Ureter (tissue), 1 donor: ENCODE measurements at places on chromosomes 5 and 9. TPM values are rescaled to one million over a fixed set of nuclear protein-coding genes. Genes with fewer than 3 reads are reported as not detected.

Gene EQTN
- 0.44 TPM for total RNA-seq

Gene ARSI
- total RNA-seq = 0.65 TPM

Gene LPCAT1
- 48.0 TPM for total RNA-seq

Gene UGT3A1
- not detected for total RNA-seq

Gene TUSC1
- 13.3 TPM for total RNA-seq

Gene LYSMD3
- total RNA-seq = 15.1 TPM

Gene ALDH1A1
- total RNA-seq = 18.7 TPM

Gene PCDHA1
- total RNA-seq = not detected

Gene SRA1
- total RNA-seq = 37.8 TPM

Gene PCDHGA7
- 5.8 TPM for total RNA-seq

Gene RNF130
- total RNA-seq = 54.8 TPM

Gene SLC45A2
- not detected for total RNA-seq

Gene SH3GL2
- total RNA-seq = 1.2 TPM

Gene SIT1
- total RNA-seq = 0.52 TPM

Gene ZNF474
- 0.26 TPM for total RNA-seq

Gene SLC34A1
- total RNA-seq = not detected

Gene ZNF366
- total RNA-seq = 6.0 TPM

Gene FGD3
- 55.4 TPM for total RNA-seq

Gene CTSV
- not detected for total RNA-seq

Gene GRIN3A
- 0.05 TPM for total RNA-seq

Gene NOTCH1
- total RNA-seq = 134 TPM

Gene SLC36A2
- not detected for total RNA-seq

Gene ANKRD34B
- not detected for total RNA-seq

Gene JAKMIP2
- total RNA-seq = 1.3 TPM

Gene PCDHGA1
- total RNA-seq = 0.57 TPM

Gene RBM18
- 25.0 TPM for total RNA-seq

Gene SPOCK1
- 15.6 TPM for total RNA-seq

Gene CARD9
- 11.5 TPM for total RNA-seq

Gene EPB41L4B
- 15.9 TPM for total RNA-seq

Gene SAXO1
- total RNA-seq = 0.57 TPM

Gene CAVIN4
- total RNA-seq = 0.52 TPM

Gene ARL10
- total RNA-seq = 9.3 TPM

Gene KIF27
- total RNA-seq = 10.7 TPM

Gene CKMT2
- 6.6 TPM for total RNA-seq

Gene ORM2
- total RNA-seq = not detected

Gene TSSK1B
- total RNA-seq = 2.1 TPM

Gene IQGAP2
- 9.7 TPM for total RNA-seq

Gene GRXCR2
- not detected for total RNA-seq

Gene TAF11L5
- not detected for total RNA-seq

Gene GCNT4
- total RNA-seq = 17.8 TPM

Gene CD274
- 5.4 TPM for total RNA-seq
